ENCODE measurements at places on chromosomes 3 and 15.
A peak's percentile ranks its signal among the peaks of the same experiment; 100 is the strongest.

DNA sequence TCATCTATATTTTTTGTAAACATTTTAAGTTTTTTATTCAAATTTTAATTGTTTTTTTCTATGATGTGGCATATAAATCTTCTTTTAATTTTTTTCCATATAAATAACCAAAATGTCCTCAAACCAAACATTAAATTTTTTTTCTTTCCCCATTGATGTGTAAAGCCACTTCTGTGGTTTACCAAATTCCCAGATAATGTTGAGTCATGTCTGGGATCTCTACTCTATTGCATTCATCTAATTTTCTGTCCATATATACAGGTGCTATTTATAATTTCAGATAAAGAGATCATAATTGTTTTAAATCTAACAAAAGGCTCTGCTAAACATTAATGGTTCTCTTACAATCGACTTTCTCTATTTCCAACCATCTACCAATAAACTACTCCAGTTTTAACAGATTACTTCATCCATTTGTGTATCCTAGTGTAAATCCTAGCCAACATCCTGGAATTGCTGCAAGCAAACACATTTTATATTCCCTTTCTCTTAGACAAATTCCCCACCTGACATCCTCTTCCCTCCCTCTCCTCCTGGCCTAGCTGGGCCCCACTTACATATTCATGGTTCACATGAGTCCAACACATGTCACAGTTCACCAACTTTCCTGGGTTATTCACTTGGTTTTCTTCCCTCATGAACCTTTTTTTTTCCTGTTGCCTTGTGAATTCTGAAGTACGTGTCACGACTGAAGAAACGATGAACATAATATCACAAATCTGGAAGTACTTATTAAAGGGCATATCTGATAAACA, 368.0 kb upstream of the AGTR1 start:
- no peak for DNase-seq

GRCh38 chr3:171873580-171873979, 30.4 kb downstream of the TMEM212 start:
- DNase-seq: no peak

DNA sequence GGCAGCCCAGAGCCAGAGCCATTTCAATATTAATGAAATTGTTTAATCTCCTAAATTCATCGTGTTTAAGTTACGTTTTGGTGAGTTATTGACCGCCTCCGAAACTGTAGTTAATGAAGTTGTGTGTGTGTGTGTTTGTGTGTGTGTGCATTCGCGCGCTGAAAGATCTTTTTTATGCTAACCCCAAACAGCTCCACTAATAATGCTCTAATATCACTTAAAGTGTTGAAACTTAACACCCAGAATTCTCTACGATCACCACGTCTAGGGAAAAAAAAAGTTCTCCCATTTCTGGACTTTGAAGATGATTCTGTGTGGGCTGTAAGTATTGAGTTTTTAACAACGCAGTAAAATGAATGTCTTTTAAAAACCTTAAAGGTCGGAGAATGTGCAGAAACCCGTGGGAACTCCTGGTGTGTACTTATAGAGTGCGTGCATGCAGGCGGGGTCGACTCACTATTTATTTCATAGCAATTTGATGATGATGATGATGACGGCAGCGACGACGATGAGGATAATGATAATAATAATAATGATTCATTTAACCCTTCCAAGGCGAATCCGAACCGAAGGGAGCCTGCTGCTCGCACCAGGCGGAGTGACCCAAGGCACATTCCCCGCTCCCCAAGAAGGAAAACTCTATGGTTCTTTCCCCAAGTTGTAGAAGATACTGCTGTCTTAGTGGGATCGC, 1.4 kb upstream of the FOXB1 start:
- DNase-seq: no peak

DNA sequence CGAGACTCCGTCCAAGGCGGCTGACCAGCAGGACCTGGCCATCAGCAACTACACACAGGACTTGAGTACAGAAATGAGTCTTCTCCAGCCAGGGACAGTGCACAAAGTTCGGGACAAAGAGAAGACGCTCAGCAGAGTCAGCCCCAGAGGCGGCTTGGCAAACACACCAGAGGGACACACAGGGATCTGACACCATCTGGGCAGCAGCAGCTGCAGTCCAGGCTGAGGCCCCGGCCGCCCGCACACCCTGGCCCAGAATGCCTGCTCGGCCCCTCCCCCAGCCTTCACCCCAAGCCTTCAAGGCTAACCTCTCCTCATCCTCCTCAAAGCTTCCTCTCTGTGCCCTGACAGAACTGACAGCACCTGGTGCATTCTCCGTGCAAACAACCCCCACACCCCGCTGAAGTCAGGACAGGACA, 61.1 kb downstream of the XXYLT1 start:
- DNase-seq: no peak

DNA sequence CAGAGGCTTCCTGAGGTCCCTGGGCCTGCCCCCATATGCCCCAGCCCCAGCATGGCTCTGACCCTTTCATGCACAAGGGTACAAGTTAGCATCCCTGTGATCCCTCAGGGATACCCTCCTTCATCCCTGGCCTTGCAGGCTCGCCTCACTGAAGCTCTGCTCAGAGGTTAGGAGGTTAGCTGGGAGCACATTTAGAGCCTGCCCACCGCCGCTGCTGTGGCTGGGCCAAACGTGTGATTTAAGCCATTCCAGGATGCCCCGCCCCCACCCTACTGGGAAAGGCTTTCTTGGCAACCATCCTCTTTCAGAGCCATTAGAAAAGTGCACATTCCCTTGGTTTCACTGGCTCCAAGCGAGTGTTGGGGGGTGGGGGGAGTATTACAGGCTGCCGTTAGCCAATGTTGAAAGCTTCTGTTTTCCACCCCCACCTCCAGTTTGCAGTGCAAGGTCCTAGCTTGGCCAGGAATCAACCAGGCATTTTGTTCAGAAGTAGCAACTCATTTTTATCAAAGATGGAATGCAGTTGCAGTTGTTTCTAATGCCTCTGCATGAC, 6.3 kb upstream of the HES1 start:
- no peak for DNase-seq

DNA sequence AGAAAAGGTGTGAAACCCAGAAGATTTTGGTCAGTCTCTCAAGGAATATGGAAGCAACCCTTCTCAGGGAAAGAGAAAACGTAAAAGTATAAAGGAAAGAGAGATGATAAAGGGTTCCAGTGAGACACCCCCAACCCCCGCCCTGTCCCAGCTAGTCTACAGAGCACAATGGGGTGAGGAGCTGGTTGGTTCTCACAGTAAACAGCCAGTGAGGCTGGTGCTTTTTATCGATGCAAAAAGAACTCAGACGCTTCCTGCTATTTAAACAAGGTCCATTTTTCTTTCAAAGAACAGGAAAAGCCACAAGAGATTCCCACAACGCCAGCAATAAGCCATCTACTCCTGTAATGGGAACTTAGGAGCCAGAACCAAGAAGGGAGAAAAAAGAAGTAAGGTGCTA, 65.9 kb downstream of the CHAC1 start:
- no peak for DNase-seq

GRCh38 chr3:99499235-99500158, 138.9 kb upstream of the COL8A1 start:
- DNase-seq: peak; percentile 16

Measured in GM12878 (cell line).